ENCODE measurements at places on chromosomes 7 and 10.
A peak's percentile ranks its signal among the peaks of the same experiment; 100 is the strongest.

GRCh38 chr10:125082881-125083575 is 77.3 kb downstream of the CTBP2 start:
- DNase-seq, result no peak

GRCh38 chr10:91886954-91887271 is 22.4 kb downstream of the FGFBP3 start:
- DNase-seq, result no peak

DNA sequence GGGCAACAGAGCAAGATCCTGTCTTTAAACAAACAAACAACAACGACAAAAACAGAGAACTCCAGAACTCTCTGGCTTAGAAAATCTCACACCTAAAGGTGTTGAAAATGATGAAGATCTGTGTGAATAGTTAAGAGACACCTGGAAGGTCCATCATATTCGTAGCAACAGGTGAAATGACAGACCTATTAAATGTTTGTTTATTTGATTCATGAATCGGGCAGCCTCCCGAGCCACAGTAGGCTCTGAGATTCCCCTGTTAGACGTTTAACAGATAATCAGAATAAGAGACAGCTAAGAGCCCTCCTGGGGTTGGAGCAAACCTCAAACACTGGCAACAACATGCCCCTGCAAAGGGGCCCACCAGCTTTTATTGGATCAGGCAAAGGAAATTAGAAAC is 103.7 kb downstream of the LCOR start:
- no peak for DNase-seq

DNA sequence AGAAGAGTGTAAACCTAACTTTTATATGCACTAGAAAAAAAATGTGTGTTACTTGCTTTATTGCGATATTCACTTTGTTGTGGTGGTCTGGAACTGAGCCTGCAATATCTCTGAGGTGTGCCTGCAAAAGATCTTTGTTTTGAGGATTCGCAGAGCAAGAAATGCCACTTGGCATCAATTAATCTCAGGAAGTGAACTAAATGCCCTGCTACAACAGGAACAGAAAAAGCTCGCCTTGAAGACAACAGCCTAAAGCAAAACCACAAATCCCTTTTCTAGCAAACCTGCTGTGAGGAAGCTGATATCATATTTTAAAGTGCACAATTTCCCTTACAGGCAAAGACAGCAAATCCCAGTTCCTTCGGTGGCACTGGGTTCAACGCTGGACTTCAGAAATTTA is 675.8 kb downstream of the KCNMA1 start:
- DNase-seq, result no peak

- no peak for DNase-seq
These were observed 97.2 kb upstream of the PODXL start for GRCh38 chr7:131653418-131654248.

- no peak for DNase-seq
These were observed 160.0 kb downstream of the HDAC9 start for GRCh38 chr7:18655506-18655905.

DNA sequence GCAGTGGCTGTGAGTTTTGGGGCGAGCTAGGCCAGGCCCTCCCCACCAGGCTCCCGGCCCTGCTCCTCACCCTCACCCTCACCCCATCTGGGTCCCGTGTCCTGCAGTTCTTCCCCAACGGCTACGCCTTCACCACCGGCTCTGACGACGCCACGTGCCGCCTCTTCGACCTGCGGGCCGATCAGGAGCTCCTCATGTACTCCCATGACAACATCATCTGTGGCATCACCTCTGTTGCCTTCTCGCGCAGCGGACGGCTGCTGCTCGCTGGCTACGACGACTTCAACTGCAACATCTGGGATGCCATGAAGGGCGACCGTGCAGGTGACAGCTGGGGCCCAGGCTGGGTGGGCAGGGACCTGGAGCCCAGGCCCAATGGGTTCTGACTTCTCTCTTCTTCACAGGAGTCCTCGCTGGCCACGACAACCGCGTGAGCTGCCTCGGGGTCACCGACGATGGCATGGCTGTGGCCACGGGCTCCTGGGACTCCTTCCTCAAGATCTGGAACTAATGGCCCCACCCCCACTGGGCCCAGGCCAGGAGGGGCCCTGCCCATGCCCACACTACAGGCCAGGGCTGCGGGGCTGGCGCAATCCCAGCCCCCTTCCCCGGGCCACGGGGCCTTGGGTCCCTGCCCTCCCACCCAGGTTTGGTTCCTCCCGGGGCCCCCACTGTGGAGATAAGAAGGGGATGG is 4.9 kb downstream of the GNB2 start:
- DNase-seq, result no peak

- DNase-seq, result no peak
These were observed 177.3 kb upstream of the PHYHIPL start for GRCh38 chr10:58998924-58999713.

DNA sequence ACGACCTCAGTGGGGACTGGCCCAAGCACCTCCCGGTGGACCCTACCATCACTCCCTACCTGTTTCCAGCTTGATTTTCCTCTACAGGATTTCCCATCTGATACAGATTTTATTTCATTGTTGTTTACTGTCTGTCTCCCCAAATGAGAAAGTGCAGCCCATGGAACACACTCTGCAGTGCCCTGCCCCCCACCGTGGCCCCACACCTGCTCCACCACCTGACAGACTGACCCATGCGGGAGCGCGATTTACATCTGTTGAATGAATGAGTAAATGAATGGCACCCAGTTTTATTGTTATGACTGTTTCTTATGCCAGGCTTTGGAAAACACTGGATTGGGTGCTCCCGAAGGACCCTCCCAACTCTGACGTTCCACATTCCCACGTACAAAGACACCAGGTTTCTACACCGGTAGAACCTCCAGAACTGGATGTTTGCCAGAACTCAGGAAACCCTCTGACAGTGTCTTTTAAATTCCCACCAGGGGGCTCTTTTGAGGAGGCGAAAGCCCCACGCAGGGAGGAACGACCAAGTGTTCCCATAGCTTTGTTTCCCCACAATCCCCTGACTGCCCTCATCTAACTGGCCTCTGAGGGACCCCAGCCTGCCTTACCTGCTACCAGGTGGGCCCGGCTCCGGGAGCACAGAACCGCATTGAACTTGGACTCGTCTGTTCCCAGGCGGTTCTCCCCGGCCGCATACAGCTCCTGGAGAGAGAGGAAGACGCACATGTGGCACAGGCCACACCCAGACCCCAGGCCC is 29.0 kb downstream of the PLAC9 start:
- DNase-seq, result peak; percentile 20

DNA sequence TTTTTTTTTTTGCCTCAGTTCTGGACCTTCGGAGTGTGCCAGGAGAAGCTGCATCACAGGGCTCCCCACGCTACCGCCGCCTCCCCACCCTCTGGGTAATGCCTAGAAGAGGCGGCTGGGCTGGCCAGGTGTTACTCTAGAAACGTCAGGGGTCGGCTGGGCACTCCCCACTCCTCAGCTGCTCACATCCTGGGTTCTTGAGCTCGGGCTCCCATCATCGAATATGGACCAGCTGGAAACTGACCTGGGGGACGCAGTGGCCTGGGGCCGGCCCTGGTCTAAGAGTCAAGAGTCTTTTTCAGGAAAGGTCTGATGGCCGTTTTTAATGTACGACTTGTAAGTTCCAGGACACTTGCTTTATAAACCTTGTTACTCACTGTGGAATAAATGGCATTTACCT is 326.5 kb downstream of the WDR37 start:
- no peak for DNase-seq

GRCh38 chr10:130369645-130370381 is 233.6 kb downstream of the GLRX3 start:
- DNase-seq, result no peak

- DNase-seq, result no peak
These were observed 262.5 kb downstream of the TRIL start for GRCh38 chr7:28695300-28696295.

GRCh38 chr7:150572496-150572895 is 5.3 kb downstream of the GIMAP4 start:
- no peak for DNase-seq

DNA sequence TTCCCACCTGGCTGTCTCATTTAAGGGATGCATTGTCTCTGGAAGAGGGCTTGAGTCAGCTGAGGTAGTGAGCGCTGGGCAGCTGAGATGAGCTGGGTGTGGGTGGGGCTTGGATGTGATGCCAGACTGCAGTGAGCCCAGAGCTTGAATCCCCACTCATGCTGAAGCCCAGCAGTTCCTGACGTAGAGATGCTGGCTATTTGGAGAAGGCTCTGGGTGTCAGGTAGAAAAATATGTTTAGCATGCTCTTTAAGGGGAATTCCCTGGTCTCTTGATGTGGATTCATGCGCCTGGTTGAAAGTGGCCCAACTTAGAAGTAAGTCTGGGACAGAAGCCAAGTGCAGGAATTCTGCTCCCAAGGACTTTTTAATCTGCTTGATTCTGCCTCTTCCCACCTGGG is 241.5 kb upstream of the IGFBP3 start:
- DNase-seq, result no peak

- DNase-seq, result no peak
These were observed 213.9 kb upstream of the SHH start for GRCh38 chr7:156026076-156026600.

DNA sequence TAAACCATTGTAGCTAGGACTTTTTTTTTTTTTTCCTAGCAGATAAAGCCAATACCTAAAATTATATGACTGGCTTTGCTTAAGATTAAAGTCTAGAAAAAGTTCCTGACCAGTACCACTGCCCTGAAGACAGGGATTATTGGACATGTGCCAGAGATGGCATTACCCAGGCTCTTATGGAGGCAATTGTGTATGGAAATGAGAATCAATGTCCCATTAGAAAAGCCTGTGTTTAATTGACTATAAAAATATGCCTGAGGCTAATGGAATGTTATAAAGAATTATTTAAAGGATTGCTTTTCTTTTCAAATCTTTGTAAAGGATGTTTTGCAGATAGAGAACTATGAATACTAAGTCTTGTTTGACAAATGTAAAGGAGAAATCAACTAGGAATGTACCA is 196.7 kb downstream of the ANK3 start:
- no peak for DNase-seq

Measured in NCI-H2107 (cell line).